Central memory CD4-positive, alpha-beta T cell (primary cell): ENCODE measurements at places on chromosomes 3 and 15.

GRCh38 chr3:55873523-55874254 is 386.6 kb upstream of the WNT5A start:
- no peak for DNase-seq

DNA sequence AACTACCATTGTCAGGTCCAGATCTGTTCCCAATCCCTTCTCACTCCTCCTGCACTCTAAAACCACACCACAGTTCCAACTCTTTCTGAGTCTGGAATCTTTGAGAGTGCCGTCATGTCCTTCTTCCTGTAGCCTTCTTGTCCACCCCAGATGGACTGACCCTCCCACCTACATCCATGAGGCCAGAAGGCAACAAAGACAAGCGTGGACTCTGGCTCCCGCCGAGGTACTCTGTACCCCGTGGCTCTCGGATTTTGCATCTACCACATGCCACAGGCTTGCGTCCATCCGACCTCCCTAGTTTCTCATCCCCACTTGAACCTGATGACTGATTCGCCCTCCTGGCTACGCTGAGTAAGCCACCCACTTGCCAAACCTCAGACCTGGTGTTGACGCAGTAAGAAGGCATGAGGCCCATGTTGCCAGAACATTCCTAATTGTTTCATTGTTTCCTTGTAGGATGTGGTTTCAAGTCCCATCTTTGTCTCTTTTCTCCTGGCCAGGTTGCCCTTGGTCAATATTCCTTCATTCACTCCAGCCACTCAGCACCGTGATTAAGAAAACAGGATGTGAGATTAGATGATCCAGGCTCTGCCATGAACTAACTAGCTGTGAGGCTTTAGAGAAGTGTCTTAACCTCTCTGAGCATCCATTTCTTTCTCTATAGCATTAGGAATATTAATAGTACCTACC is 1.1 kb upstream of the ZBTB38 start:
- DNase-seq: no peak

DNA sequence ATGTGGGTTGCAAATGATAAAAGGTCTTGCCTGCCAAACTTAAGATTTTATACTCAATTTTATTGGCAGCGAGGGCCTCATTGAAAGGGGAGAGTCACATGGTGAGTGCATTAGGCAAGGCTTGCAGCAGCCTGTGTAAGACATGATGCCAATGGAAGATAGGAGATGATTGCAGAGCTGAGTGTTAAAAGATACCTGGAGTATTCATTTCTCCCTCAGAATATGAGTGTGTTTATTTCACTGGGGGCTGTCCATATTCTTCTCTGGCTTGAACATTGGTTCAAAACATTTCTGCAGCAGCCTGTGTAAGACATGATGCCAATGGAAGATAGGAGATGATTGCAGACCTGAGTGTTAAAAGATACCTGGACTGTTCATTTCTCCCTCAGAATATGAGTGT is 165.2 kb upstream of the NUDT16 start:
- DNase-seq: no peak

DNA sequence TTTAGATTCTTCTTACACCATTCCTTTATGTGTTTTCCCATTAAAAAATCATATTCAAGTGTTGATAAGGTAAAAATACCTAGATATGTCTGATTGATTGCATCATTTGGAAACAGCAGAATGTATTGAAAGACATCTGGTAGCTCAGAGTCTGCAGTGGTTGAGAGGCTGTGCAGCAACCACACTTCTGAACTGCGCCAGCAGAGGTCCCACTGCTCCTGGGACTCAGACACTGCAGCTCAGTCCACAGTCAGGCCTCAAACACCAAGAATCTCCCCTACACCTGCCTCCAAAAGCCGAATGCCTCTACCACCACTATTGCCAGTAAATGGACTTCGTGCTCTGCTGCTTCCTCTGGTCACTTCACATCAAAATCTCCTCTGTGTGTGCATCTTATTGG is 176.9 kb upstream of the LMCD1 start:
- peak; percentile 49 for DNase-seq

GRCh38 chr15:69346112-69346511 is 47.4 kb downstream of the PAQR5 start:
- DNase-seq: no peak

- no peak for DNase-seq
Observed at GRCh38 chr3:171801738-171802589, 8.3 kb downstream of the PLD1 start.

DNA sequence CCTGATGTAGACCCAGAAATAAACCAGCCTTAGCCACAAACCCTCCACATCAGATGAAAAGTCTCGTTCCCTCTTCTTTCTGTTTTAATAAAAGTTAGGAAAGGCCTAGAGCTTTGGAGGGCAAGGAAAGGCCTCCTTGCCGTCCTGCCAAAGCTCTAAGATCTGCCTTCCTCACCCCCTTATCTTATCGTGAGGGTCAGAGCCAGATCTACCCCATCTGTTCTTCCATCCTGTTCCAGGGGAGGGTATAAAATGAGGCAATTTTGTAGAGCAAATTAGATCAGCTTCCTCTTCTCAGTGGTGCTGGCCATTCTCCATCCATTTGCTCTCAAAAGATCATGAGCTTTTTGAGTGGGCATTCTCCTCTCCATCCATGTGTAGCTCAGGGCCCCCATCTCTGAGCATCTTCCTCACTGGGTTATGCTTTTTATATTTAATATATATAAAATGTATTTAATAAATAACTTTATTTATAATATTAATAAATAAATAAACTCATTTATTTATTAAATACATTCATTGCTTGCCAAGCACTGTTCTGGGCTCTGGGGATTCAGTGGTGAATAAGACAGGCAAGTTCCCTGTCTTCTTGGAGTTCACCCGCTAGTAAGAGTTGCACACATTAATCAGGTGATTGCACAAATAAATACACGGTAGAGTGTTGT is 2.0 kb upstream of the SLC24A1 start:
- DNase-seq: no peak

DNA sequence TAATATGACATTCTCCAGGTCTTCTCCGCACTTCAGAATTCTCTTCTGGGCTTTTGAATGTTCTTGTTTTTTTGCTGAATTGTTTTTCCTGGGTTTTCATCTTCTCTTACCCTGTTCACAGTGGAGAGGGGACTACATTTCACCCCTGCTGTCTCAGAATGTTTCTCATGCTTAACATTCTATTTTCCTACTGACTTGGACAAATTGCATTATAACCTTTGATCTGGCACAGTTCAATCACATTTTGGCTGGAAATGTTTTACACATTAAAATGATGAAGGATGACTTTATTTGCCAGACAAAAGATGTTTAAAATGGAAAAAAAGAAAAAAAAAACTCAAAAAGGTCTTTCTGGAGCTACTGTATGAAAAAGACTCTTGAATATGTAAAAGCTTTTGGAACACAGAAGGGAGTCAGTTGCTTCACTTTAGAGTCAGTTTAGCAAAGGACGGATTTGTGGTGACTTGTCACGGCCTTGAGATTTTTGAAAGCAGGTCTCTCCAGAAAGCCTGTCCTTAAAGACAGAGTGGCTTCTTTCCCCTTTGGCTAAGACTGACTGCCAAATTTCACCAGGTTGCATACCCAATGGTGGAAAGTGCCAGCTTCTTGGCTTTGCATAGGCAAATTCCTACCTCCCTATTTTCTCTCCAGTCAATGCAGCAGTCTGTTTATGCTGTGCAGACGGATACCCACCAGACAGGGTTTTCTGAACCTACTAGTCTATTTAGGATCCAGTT is 401.0 kb upstream of the TBL1XR1 start:
- DNase-seq: no peak

DNA sequence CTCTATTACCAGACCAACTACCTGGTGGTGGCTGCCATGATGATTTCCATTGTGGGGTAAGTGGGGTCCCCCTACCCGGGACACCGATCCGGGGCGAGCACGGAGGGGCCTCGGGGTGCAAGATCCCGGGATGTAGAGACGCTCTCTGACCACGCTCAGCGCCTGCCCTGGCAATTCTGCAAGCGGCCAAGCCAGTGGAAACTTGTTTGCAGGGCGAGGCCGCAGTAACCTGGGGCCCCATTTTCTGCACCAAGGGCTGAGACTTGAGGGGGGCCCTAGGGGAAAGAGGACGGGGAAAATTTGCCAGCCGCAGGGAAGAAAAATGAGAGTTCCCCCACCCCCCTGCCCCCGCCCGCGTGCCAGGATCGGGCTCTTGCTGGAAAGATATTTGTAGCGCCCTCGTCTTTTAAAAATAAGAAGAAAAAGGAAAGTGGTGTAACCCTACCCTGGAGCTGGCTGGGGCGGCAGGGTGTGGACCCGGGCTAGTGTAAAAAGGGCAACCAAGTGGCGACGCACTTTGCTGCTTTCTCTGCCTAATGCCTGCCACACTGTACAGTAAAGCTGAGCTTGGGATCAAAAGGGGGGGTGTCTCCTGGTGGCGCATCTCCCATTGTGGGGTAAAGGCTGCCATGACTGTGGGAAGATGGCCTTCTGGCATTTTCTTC is 563 bp downstream of the ARL6IP5 start:
- DNase-seq: peak; percentile 23
